Fibroblast of mammary gland (primary cell): ENCODE measurements at places on chromosomes 13 and 19.

DNA sequence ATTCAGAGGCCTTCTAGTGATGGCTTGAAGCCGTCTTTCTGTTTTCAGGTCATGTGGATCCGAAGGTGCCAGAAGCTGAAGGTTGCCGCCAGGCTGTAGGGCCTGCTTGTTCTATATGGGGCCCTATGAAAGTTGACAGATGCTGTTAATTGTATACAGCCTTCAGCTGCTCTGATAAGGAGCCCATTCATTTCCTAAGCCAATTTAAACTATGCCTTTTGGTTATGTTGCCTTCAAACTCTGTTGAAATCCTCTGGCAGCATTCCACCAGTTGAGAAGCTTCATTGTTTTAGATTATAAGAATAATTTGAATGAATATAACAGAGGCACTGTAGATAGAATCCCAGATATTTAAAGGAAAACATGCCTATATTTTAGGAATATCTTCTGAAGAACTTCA, 34.4 kb downstream of the RAP2A start:
- DNase-seq: peak; percentile 17

- no peak for DNase-seq
Observed at GRCh38 chr13:92429231-92429630, 797.4 kb upstream of the GPC6 start.

DNA sequence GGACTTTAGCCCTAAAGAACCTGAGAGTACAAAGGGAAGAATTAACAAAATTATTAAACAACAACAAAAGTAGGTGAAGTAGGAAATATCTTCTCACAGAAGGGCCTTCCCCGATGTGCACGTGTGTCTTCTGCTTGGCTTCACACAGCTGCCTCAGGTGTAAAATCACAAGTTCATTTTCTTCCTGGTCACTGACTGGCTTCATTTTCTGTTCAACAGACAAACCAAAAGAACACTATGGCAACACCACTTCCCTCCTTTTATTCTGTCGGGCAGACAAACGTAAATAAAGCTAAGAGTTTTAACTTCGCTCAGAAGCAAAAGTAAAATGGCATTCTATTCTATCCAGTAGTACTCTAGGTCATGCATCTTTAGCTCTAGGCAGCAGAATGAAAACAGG, 140.9 kb downstream of the TBC1D4 start:
- no peak for DNase-seq

DNA sequence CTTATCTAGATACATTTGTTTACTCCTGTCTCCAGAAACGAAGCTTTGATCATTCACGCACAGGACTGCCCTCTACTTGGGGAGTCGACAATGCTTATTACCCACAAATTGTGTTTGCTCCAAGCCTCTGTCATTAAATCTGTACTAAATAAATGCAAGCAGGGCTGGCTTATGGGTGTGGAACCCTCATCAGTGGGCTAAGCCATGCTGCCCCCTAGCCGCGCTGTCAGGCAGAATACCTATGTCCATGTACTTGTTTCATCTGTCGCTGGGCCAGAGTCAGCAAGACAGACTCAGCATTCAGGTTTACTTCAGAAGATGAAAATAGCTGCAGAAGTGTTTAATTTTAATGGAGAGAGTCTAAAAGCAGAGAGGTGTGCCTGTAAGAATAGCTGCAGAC, 110.0 kb upstream of the PRR20A start:
- DNase-seq: no peak

GRCh38 chr19:38049105-38049649, 142.2 kb downstream of the SIPA1L3 start:
- peak; percentile 48 for DNase-seq

DNA sequence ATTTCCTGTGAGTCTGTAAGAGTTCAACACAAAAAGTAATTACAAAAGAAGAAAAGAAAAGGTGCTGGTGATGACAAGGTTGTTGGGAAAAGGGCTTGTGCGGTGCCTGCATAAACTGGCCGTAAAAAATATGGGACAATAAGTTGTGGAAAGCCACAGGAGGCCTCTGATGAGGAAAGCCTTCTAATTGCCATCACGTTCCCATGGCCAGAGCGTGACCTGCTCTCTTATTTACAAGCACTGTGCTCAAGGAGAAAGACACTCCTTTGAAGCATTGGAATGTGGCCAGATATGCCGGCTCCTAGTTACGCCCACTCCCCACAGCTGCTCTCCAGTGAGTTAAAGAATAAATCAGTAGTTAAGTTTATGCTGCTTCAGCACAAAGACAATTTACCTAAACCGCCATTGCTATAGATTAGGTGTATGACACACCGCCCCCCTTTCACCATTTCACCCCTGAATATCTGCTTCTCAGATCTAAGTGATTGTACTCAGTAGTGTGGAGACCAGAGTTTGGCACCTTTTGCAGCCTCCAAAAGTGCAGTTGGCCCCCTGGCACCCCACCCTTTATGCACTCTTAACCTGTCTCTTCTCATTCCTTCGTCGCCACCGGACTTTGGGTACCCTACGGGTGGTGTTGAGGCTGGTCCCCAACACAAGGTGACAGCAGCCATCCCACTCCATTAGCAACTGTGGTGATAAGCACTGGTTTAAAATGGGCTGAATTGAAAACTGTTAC, 8.1 kb upstream of the PGLYRP1 start:
- no peak for DNase-seq

- no peak for DNase-seq
Observed at GRCh38 chr19:28168557-28168956, 1044.4 kb downstream of the UQCRFS1 start.

GRCh38 chr19:33703438-33703750, 81.6 kb downstream of the CHST8 start:
- no peak for DNase-seq

- no peak for DNase-seq
Observed at GRCh38 chr19:35299523-35300338, 7.8 kb downstream of the MAG start.

GRCh38 chr19:45889210-45889885, 3.4 kb upstream of the IRF2BP1 start:
- no peak for DNase-seq

DNA sequence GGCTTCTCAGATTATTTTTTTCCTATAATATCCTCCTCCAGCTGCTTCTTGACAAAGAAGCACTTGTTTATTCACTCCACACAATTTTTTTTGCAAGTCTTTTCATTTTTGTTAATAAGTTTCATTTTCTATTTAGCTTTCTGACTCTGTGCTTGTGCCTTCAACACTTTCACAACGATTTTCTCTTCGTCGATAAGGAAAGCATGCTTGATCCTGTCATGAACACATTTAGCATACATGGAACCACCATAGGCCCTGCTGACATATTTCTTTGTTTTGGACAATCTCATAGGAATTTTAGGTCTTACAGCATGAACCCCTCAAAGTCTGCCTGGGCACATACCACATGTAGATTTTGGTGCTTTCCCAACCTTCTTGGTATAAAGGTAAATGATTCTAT, 346.0 kb downstream of the KCNRG start:
- no peak for DNase-seq

DNA sequence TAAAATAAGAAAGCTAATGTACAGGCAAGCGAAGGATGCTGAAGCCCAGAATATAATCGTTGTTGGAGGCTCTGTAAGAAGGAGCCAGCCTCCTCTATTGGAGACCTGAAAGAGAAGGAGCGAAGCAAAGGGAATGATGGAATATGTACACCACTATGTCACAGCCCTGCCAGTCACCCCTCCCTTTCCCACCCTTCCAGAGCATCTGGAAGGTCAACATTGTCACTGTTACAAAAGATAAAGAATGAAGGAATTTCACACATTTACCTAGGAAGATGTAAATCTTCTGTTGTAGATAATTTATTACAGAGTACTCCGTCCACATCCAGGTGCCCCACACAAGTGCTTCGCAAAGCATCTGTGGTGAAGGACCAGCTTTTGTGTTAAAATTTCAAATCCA, 39.7 kb upstream of the SACS start:
- DNase-seq: no peak

GRCh38 chr13:94073007-94073744, 406.3 kb downstream of the DCT start:
- DNase-seq: peak; percentile 93

DNA sequence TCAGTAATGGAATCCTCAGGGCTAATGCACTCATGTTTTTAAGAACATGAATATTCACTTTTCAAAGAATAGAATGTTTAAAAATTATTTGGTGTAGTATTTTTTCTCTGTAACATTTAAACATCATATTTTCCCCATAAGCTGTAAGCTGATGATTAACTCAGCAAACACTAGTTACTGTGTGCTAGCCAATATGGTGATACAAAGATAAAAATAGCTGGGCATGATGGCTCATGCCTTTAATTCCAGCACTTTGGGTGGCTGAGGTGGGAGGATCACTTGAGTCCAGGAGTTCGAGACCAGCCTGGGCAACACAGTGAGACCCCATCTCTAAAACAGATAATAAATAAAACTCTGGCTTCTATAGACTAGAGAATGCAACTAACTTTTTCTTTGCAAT, 13.2 kb downstream of the RNF17 start:
- no peak for DNase-seq

DNA sequence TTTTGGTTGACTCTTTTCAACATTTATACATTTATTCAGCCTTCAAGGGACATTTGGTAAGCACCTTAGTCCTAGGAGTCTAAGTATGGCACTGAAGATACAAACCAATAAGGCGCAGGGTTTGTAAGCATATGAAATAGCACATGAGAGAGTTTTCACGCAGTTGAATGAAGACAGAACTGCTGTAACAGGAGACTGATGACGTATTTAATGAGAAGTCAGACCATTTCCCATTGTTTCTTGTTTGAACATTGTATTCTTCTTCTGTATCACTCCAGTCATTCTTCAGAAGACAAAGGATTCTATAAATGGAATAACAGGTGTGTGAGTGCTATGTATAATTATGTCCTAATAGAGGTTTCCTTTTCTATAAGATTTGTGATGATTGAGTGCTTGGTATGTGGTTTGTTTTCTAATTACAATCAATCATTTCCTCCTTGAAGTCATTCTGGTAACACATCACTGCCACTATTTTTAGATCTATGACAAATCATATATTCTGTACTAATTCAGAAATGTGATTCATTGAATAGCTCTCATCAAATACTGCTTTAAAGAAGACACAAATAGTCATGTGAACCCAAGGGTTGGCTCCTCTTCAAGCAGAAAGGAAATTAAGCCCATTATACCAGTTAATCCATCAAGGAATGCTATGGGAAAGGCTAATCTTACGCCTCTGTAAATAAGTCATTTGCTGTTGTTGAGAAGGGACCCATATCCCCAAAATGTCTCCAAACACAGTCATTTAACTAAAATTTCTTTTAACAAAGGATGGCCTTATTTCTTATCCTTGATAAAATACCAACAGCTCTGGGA, 222.8 kb upstream of the NBEA start:
- no peak for DNase-seq

DNA sequence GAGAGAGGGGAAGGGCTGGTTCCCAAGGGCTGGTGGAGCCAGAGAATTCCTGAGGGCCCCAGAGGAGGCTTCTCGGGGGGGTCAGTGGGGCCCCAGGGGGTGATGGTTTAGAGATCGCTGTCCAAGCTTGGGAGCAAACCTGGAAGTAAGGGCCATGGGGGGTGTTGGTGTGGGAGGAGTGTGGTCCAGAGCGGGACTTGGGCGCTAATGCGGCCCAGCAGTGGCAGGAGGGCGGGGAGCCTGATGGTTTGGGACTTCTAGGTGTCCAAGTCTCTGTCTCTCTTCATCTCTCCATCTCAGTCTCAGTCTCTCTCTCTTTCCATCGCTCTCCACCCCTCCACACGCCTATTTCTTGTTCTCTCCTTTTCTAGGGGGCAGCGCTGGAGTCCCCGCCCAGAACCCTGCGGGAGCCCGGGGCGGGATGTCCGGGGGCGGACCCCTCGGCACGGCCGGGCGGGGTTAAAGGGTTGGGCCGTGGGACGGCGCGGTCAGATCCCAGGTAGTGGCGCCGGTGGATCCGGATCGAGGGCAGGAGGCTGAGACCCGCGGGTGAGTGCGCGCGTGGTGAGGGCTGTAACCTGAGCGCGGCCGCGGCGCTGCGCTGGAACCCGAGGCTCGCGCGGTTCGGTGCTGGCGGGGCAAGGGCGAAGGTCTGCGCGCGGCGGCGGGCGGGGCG, at the start of gene CYP4F22:
CYP4F22 (plus strand) TSS at position 491 of the 676 bp plus-strand sequence. CDS start 16,812 bp downstream, outside the sequence.
- DNase-seq: no peak

DNA sequence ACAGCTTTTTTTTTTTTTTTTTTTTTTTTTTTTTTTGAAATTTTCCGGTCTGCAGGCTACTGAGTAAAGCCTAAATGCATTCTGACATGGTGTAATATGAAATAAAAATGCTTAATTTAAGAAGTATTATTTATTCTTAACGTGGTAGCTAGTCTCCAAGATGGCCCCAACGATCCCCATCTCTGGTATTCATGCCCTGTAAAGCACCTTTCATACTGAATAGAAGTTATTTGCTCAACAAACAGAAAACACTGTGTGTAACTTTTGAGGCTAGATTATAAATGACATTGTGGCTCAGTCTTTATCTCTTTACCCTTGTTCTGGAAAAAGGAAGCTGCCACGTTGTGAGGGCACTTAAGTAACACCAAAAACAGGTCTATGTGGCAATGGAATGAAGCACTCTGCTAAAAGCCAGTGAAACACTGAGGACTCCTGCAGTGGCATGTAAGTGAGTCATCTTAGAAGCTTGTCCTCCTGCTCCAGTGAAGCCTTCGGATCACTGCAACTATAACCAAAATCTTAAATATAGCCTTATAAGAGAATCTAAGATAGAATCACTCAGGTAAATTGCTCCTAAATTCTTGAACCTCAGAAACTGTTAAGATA, 128.7 kb downstream of the UGGT2 start:
- DNase-seq: peak; percentile 77

DNA sequence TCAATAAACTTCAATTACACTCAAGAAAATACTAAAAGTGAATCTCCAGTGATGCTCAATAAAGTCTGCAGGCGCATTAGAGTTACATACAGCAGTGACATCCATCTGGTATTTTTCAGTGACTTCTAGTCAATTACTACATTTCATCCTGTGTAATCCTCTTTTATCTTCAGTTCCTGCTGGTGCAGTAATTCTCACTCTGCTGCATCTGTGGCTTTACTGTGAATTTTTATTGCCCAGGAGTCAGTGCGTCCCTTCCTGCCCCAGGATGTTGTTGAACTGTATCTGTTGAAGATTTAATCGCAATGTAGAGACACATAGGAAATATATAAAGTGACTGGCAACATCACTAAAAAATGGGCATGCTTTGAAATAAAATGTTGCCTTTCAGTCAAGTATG, 196.3 kb upstream of the TMTC4 start:
- no peak for DNase-seq

DNA sequence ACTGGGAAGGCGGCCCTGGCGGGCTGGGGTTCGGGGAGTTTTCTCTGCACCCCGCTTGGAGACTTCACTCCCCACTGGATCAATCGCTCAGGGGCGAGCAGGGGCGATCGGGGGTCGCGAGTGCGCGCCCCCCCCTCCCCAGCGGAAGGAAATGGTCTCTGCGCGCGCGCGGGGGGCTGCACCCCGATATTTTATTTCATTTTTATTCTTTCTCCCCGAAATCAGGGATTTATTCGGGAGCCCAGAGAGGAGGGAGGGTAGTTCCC, 421 bp downstream of the ARID3A start:
- DNase-seq: no peak

- DNase-seq: no peak
Observed at GRCh38 chr13:66775196-66775595, 454.9 kb downstream of the PCDH9 start.
